Gastroesophageal sphincter (tissue), 4 donors: ENCODE measurements at places on chromosomes 6 and 20. TPM values are rescaled to one million over a fixed set of nuclear protein-coding genes. Genes with fewer than 3 reads are reported as not detected.

DNA sequence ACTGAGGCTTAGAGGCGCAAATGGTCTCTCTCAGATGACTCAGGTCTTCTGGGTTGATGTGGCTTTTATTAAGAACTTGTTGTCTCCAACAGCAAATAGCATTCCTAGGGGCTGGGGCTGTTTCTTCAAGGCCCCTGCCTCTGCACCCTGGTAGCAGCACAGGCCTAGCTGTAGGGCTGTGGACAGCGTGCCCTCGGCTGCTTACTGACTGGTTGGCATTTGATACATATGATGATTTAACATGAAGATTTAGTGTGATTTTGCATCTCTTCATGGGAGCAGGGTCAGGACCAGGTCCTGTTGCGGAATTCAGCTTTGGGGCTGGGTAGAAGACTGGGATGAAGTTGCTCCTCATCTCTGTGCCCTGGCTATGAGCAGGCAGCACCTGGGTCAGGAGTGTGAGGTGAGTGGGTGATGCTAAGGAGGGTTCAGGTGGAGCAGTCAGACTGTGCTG, 24.3 kb upstream of the IER3 start:
- ATAC-seq: no peak

DNA sequence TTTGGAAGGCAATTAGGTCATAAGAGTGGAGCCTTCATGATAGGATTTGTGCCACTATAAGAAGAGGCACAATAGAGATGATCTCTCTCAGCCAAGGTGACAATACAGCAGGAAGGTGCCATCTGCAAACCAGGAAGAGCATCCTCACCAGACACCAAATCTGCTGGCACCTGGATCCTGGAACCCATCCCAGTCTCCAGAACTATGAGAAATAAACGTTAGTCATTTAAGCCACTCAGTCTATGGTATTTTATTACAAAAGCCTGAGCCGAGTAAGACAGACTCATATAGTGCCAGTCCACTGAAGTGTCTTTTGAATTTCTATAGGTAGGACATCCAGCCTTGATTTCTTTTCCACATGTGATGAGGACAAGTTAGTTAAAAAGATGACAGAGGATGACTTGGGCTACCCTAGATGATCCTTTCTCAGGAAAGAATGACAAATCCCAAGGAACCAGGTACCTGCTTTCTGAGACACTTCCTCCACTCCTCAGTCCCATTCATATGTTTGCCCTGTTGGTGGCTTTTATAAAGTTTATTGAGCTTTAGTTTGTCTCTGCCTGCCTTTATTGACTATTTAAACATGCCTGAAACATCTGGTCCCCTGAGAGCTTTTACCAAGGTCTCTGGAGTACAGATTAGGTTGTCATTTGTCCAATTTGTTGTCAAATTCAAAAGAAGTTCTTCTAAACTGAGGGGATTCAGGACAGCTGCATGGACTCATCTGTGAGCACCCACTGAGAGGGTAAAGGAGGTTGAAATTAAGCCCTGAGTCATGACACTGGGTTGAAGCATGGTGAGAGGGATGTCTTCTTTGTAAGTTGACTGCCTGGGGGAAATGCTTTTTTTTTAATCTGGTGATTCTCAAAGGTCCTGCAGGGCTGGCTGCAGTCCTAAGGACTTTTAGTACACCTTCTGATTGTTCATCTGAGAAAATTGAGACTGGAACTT, 165.0 kb upstream of the PLCB4 start:
- ATAC-seq: no peak

DNA sequence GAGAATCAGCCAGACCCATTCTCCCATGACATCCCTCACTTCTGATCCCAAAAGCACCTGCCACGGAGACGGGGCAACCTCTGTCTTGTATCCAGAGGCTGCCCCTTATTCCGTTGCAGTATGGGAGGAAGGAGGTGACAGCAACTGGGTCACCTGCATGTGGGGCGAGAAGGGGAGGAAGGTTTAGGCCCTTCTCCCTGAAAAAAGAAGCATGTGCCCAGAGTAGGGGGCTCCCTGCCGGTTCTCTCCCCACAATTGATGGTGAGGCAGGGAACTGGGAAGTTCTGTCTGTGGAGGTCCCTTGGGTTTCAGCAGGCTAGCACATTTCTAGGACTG, 49.3 kb upstream of the FANCE start:
- ATAC-seq: no peak

DNA sequence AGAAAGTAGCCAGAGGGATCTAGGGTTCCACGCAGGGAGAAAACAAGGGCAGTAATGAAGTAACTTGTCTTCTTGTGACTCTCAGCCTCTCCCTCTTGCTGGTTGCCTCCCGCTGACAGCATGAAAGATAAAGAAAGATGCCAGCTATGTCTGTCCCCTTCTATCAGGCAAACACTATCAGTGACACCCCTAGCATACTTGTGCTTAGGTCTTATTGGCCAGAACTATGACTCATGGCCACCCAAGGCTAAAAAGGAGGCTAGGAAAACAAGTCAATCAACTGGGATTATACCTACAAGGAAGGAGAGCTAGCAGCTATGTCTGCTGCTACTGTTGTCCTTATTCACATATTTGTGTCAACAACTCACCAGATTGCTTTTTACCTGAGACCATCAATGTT, 206.8 kb upstream of the SOX4 start:
- ATAC-seq: no peak

Gene CD24
- total RNA-seq: 4.3 TPM
